ENCODE measurements at places on chromosomes 16 and 17.

DNA sequence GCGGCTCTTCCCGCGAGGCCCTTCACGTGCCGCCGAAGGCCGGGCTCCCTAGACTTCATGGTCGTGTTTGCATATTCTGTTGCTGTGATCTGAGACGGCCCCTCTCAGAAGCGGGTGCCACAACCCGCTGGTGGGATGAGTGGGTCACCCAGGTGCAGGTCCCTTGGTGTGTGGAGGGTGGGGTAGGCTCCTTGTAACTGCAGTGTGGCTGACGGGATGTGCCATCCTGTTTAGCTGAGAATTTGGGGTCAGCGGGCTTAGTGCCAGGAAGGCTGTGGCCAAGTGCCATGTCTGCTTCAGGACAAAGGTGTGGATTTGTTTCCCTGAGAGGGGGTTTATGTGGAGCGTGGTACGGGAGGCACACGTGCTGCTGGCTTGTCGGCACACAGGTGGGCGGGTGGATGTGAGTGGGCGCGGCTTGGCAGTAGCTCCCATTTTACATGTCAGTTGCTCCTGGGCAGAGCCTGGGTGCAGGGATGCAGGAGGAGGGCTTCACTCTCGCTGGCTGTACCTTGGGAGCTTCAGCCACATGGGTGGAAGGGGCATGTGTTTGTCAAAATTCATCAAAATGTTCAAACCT, 9.2 kb upstream of the WFIKKN1 start:
- DNase-seq: no peak

- no peak for DNase-seq
These were observed at the start of gene ZBTB4 for GRCh38 chr17:7479213-7480088. TSS of gene ZBTB4 (minus strand) at chr17:7479631. CDS start at chr17:7466801, 12,830 bp downstream.

DNA sequence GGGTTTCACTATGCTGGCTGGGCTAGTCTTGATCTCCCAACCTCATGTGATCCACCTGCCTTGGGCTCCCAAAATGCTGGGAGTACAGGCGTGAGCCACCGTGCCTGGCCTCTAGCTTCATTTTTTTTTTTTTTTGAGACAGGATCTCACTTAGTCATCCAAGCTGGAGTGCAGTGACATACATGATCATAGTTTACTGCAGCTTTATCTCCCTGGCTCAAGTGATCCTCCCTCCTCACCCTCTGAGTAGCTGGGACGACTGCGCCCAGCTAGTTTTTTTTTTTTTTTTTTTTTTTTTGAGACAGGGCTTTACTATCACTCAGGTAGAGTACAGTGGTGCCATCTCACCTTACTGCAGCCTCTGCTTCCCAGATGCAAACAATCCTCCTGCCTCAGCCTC, 9.7 kb downstream of the RPA1 start:
- no peak for DNase-seq

DNA sequence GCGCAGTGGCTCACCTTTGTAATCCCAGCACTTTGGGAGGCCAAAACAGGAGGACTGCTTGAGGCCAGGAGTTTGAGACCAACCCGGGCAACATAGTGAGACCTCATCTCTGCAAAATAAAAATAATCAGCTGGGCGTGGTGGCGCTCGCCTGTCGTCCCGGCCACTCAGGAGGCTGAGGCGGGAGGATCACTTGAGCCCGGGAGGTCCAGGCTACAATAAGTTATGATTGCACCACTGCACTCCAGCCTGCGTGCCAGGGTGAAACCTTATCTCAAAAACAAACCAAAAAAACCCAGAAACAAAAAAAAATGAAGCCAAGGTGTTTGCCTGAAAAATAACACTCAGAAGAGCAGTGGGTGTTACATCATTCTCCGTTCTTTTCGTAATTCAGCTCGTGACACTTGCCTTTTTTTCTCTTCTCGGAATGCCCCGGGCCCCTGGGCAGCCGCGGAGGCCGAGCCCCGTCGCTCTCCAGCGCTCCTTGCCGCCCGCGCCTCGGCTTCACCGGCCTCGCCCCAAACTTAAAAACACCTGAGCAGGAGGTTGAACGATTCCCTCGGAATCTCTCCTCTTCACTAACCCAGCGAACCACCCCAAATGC, 17.0 kb downstream of the PRCD start:
- DNase-seq: no peak

DNA sequence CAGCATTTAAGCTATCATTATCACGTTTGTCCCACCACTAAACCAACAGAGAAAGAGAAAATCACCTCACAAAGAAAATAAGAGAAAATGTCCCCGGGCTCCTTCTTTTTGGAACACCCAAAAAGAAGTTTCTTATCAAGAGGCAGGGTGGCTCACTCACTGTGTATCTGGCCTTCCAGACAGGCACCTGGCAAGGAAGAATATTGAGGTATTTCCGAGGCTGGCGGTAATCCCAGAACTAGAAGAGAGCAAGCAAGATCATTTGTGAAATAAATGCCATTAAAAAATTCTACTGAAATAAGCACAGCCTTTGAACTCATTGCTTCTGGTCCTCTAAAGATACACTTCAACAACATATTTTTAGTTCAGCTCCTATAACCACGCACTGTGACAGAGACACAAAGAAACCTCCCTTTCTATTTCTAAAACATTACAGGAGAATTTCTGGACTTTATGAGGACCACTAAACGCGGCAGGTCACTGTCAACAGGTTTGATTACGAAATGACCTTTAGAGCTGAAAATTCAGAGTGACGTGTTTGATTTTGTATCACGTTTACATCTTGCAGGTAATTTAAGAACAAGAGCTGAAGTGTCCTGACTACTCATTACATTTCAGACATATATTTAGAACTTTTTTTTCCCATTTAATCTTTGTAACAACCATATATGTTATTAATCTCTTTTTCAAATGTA, 61.0 kb downstream of the WDR59 start:
- DNase-seq: no peak

- no peak for DNase-seq
These were observed 47.6 kb downstream of the MARVELD3 start for GRCh38 chr16:71673582-71673973.

DNA sequence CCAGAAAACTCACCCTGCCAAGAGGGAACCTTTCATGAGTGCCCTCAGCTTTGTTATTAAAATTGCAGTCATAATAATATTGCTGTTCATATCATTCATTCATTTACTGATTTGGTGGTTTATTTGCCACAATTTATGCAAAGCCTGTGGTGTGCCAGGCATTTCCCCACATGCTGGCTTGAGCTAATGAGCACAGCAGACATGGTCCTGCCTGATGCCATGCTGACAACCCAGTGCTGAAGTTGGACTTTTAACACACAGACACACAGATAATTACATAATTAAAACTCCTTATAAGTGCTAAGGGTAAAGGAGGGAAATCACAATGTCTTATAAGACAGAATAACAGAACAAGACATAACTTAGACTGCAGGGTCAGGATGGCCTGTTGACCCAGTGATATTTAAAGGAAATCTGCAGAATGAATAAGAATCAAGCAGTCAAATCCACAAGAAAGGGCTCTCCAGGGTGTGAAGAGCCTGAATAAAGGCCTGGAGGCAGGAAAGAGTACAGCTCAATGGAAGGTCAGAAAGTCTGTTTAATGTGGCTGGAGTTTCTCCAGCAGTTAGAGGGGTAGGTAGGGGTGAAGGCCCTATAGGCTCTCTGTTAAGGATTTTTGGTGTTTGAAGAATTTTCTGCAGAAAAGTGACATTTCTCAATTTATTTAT, 196.9 kb upstream of the CDH11 start:
- DNase-seq: no peak

DNA sequence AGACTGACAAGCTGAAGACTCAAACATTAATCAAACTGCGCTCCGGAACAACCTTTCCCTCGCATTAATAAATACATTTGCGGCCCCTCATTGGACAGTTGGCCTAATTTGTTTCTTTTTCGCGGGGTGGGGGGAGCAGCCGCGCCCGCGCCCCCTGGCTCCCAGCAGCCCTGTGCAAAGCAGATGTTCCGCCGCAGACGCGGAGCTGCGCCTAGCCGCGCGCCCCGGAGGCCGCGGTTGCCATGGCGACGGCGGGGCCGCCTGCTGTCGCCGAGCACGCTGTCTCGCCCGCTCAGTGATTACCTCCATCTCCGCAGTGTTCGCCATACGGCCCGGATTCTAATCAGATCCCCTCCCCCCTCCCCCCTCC, 25.5 kb downstream of the COPZ2 start:
- no peak for DNase-seq

- DNase-seq: no peak
These were observed 641 bp downstream of the SBK1 start for GRCh38 chr16:28292731-28293600.

DNA sequence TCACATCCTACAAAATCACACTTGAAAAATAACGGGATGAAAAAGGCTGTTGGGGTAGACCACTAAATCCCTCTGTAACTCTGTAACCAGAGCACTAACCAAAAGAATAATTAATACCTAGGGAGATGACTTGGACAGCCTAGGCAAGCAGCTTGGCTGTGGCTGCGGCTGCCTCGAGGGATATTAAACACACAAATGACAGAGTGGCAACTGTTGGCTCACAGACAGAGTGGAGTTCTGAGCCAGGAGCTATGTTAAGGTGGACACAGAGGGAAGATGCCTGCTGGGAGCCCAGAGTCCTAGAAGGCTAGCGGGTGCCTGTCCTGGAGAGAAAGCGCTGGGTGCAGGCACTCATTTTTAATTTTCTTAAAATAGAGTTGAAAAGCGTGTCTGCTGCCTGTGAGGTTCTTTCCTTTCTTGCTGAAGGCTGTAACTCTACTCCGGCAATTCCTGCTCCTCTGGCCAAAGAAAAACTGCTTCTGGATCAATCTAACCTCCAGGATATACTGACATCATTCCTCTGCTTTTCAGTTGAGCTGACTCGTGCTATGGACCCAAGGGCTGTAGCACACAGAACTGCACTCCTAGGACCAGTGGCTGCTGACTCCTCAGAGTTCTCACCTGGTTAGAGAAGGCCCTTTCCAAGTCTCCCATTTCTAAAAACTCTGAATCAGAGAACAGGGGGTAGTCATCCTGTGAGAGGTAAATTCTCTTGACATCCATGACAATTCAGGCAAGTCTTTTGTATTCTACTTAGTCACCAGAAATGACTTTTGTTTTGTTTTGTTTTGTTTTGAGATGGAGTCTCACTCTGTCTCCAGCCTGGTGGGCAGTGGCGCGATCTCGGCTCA, 147.9 kb downstream of the STX8 start:
- no peak for DNase-seq

- DNase-seq: no peak
These were observed 289.7 kb upstream of the ZFHX3 start for GRCh38 chr16:73337373-73338296.

GRCh38 chr17:56699186-56699894, 105.8 kb downstream of the NOG start:
- peak; percentile 8 for DNase-seq

DNA sequence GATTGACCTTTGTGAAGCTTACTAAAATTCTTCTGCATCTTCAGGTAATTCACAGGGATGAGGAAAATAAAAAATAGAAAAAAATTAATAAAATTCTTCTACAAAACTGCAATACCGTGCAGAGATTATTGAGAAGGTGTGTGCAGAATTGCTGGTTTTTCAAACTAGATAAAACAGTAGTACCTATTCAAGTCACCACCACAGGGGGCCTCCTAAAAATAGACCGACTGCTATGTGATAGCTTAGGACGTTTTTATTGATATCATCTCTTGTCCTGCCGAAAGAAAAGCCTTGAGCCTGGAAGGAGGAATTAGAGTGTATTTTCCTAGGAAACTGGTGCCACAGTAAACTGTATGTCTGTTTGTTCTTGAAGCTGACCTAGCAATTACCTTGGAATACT, 325.9 kb downstream of the ZFHX3 start:
- DNase-seq: no peak

GRCh38 chr17:82929676-82930042, 89.8 kb upstream of the ZNF750 start:
- no peak for DNase-seq

GRCh38 chr16:54506214-54506580, 219.6 kb upstream of the IRX3 start:
- no peak for DNase-seq

Measured in brain pericyte (primary cell).